Neural progenitor cell (in vitro differentiated cells): ENCODE measurements at places on chromosomes 13 and 19. TPM values are rescaled to one million over a fixed set of nuclear protein-coding genes. Genes with fewer than 3 reads are reported as not detected.

- peak; percentile 82 for DNase-seq
Observed at GRCh38 chr19:412356-413355, 3.7 kb upstream of the C2CD4C start.

- DNase-seq = peak; percentile 74
Observed at GRCh38 chr19:4375164-4376027, 25.0 kb downstream of the SH3GL1 start.

DNA sequence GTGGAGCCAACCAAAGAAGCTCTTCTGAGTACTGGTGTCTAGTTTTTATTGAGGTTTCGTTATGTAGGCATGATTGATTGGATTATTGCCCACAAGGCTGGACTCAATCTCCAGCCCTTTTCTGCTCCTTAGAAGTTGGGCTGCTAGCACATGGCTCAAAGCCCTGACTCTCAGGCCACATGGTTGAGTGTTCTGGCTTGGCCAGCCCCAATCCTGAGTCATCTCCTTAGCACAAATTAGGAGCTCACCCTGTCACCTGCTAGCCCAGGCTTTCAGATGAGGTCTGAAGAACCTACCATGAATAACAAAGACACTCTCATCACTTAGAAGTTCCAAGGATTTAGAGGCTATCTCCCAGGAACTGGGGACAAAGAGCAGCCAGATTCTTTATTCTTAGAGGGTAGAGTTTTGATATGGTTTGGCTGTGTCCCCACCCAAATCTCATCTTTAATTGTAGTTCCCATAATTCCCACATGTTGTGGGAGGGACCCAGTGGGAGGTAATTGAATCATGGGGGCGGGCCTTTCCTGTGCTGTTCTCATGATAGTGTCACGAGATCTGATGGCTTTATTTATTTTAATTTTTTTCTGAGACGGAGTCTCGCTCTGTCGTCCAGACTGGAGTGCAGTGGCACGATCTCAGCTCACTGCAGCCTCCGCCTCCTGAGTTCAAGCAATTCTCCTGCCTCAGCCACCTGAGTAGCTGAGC is 11.3 kb downstream of the DPY19L3 start:
- DNase-seq = no peak

- no peak for DNase-seq
Observed at GRCh38 chr19:31545777-31546176, 196.5 kb upstream of the TSHZ3 start.

DNA sequence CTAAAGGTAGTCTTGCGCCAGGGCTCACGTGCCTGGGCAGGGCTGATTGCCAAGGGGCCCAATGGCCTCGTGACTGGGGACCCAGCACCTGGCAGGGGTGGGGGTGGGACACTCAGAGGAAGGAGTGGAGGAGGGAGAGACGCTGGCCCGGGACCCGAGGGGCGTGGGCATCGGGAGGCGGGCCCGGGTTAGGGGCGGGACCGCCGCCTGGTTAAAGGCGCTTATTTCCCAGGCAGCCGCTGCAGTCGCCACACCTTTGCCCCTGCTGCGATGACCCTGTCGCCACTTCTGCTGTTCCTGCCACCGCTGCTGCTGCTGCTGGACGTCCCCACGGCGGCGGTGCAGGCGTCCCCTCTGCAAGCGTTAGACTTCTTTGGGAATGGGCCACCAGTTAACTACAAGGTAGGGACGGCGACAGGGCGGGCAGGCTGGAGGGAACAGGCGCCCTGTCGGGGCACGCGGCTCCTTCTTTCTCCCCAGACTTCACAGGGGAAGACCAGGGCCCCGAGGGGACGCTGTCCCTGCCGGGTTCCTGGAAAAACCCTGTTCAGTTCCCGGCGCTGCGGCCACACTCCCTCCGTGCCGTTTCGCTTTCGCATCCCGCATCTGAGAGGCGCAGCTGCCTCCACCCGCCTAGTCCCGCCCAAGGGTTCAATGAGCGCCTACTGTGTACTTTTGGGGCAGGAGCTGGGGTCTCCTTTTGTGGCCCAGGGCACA is at the start of gene IFI30:
TSS of gene IFI30 (plus strand) at position 242 of the 717 bp plus-strand sequence. CDS start at position 271, 29 bp downstream.
- DNase-seq = peak; percentile 76

DNA sequence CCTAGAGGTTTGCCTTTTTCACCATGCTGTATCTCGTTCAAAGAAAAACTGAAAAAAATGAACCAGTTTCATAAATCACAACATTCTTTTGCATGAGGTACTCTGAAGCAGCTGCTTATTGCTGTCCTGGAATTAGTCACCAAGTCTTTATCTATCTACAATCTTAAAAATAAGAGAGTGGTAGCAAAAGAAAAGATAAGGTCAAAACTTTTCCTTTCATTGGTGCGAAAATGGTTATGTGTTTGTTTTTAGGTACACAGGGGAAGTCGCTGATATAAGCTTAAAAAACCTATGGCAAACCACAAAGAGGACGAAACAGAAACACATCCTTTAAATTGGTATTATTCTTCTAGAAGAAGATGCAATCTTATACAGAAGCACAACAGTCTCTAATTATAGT is 20.7 kb downstream of the OBI1 start:
- no peak for DNase-seq

DNA sequence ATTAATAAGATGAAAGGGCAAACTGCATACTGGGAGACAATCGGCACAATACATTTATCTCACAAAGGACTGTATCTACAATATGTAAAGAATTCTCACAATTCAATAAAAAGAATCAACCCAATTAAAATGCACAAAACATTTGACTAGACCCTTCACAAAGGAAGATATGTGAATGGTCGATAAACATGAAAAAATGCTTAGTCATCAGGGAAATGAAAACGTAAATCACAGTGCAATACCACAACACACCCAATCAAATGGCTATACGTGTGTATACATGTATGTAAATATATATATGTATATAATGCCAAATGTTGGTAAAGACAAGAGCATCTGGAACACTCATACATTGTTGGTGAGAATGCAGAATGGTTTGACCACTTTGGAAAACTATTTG is 21.9 kb upstream of the RFC3 start:
- no peak for DNase-seq

DNA sequence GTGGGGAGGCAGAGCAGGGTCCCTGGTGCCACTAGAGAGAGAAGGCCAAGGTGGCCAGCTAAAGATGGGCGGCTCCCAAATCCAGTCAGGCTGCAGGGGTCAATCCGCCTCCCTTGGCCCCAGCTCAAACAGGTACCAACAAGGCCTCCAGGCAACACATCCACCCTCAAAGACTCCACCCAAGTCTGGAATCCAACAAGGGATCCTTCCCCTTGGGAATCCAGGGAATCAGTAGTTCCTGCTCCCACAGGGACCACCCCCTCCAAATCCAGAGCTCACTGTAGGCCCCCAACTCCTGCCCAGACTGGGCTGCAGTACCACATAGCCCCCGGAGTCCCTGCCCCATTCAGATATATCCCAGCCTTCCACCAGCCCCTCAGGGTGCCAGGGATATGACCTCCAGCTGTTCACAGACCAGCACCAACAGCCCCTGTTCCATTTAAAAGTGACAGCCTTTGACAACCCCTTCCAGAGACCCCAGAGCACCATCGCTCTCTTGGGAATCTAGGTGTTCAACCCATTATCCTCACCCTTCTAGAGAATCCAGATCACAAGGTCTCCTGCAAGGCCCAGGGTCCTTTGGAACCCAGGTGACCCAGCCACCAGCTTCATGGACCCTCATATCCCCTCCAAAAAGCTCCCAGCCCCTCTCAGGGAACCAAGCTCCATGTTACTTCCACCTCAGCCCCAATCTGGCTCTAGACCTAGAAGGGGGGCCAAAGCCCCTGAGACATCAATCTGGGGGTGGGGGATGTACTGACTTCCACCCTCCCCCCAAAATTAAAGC is 3.2 kb downstream of the ERF start:
- DNase-seq = no peak

GRCh38 chr13:107678075-107678689 is 537.2 kb downstream of the LIG4 start:
- DNase-seq = peak; percentile 34

DNA sequence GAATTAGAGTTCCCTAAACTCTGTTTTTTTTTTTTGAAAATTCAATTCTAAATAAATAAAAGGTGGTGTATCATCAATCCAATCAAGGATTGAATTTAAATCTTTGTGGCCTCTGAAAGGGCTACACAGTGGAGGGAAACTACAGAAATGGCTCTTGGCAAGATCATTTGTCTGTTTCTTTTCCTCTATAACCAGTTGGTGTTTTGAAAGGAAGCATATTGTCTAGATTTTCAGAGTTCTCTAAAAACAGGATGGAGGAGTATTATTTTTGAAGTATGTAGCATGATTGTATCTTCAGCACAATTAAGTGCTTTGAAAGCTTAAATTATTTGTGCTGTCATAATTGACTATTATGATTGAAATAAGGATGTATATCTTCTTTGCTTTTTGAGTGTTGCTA is 29.8 kb downstream of the WASF3 start:
- no peak for DNase-seq

DNA sequence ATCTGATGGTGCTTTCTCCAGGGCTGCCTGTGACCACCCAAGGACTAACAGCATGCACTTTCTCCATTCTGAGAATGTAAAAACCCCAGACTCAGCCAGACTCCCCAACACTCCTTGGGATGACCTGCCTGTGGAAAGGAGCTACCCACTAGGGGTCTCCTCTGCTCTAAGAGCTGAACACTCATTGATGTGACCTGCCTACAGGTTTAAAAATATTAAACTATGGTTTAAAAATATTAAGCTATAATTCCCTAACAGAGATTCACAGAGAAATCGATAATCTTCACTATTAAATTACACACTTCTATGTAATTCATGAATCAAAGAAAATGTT is 696.2 kb upstream of the SLITRK5 start:
- DNase-seq = peak; percentile 46

DNA sequence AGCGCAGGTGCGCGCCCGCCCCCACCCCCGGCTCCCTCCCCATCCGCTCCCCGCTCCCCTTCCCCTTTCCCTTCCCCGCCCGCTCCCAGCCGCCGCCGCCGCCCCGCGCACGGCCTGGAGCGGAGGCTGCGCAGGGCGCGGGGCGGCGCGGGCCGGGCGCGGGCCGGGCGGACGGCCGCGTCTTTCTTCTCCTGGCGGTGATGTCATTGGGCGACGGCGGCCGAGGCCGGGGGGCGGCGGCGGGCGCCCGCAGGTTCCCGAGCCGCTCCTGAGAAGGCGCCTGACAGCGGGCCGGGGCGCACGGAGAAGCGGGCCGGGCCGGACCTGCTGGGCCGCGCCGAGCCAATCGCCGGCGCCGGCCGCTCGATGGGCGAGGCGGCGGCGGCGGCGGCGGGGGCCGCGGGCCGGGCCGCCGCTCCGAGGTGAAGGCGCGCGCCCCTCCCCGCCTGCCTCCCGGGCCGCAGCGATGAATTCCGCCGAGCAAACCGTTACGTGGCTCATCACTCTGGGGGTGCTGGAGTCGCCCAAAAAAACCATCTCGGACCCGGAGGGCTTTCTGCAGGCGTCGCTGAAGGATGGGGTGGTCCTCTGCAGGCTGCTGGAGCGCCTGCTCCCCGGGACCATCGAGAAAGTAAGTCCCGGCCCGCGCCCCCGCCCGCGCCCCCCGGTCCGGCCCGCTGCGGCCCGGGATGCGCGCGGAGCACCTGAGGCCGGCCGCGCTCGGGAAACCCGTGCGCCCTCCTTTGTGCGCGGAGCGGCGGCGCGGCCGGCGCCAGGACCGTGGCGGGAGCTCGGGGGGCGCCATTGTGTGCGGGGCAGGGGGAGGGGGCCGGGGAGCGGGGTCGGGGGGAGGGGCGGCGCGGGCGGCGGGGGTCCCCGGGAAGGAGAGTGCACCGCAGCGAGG is at the start of gene ARHGEF7:
TSS of gene ARHGEF7 (plus strand) at position 250 of the 904 bp plus-strand sequence. CDS start at position 467, 217 bp downstream.
- peak; percentile 79 for DNase-seq

- DNase-seq = no peak
Observed at GRCh38 chr13:26957182-26957581, 196.6 kb upstream of the GPR12 start.

- no peak for DNase-seq
Observed at GRCh38 chr19:47075941-47076340, 27.5 kb upstream of the TMEM160 start.

DNA sequence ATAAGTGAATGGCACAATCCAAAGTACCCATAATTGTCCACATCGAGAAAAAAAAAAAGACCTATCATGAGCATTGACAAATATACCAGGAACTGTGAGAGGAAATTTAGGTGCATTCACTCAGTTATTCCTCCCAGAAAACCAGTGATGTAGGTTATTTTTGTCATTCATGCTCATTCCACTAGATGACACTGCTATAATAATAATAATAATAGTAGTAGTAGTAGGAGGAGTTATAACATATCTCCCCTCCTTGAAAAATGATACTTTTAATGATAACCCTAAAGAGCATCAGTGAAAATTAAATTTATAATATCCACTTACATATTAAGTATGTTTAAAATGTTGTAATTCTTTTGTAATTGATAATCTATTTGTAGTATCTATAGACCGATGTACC is 463.9 kb upstream of the MIR17HG start:
- DNase-seq = no peak

DNA sequence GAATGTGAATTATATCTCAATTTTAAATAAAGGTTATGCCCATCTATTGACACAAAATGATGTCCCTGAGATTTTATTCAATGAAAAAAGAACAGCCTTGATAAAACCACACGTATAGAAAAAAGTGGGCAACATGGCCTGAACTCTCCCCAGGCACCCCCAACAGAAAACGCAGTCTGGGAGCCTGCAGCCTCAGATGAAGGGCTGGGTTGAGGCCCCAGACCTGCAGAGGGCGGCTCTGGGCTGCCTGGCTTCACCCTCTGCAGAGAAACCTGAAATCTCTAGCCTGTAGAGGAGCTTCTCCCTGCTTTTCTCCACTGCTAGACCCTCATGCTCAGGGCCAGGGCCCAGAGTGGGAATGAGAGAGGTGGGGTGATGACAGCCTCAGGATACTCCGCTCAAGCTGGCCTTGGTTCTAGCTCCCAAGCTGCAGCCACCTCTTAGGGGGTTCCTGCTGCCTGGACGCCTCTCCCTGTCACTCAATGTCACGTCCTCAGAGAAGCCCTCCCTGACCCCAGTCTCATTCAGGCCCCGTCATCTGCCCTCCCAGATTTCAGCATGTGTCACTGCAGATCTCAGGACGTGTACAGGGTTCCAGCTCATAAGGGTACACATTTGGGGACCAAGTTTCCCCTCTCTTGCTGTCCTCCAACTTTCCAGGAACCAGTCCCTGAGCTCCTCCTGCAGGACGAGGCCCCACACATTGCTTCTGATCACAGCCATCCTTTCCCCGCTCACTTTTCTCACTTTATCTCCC is 1.8 kb downstream of the MBD3 start:
- DNase-seq = peak; percentile 54

- peak; percentile 39 for DNase-seq
Observed at GRCh38 chr13:46648166-46648607, 95.2 kb downstream of the LRCH1 start.

The FBXO17 gene
- 8.3 and 24.9 TPM in 2 replicates for total RNA-seq

The SNRNP70 gene
- 162 and 365 TPM in 2 replicates for total RNA-seq

The ATP4B gene
- not detected in 2 replicates for total RNA-seq

The SIGLEC5 gene
- not detected in 2 replicates for total RNA-seq

The CGB8 gene
- not detected in 2 replicates for total RNA-seq
